HL-60 (cell line): ENCODE measurements at places on chromosomes 6 and 20.

DNA sequence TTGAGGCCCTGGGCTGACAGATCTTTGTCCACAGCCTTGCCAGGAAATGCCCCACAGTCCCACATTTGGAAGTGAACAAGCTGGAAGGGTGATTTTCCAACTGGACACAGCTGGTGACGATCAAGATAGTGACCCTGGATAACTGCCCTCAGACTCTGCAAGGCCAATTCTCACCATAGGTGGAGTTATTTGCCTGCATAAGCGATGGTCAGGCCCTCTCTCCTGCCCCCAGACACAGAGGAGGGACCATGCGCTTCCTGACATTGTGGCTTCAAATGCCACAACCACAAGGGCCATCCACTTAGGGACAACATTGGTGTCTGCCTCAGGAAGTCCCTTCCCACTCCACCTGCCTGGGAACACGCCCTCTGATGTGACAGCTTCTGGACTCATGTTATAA, 96.0 kb downstream of the JPH2 start:
- DNase-seq: no peak

GRCh38 chr6:140181876-140182275, 807.4 kb upstream of the CITED2 start:
- no peak for DNase-seq

- DNase-seq: no peak
Observed at GRCh38 chr20:32162351-32162750, 45.2 kb downstream of the PLAGL2 start.

DNA sequence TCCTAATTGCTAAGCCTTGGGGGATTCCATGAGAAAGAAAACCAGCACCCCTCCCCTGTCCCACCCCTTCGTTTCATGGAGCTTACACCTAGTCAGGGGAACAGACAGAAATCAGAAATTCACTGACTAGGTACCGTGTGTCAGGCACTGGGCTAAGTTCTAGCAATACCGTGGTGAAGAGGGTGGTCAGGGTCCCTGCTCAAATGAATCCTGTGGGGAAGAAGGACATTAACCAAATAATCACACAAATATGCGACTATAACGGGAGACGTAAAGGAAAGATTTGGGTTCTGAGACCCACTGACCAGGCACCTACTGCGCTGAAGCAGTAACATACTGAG, 65.1 kb upstream of the TOP1 start:
- DNase-seq: no peak

GRCh38 chr6:3557336-3557735, 100.5 kb upstream of the SLC22A23 start:
- no peak for DNase-seq

GRCh38 chr6:35141007-35141655, at the start of gene TCP11:
TCP11 (minus strand) TSS chr6:35141339; CDS start chr6:35140870, 469 bp downstream.
- no peak for DNase-seq

DNA sequence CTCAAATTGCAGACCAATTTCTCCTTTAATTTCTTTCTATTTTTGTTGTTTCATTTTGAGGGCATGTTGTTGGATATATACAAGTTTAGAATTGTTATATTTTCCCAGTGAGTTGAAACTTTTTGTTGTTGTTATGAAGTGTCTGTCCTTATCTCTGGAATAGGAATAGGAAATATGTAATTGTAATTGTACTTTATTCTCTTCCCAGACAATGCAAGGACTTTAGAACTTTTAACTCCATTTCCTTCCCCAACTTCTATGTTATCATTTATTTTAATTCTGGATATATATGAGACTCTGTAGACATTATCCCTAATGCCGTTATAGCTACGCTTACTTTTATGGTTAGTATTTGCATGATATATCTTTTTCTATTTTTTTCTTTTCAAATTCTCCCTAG, 12.4 kb downstream of the SERPINB1 start:
- no peak for DNase-seq

GRCh38 chr6:49826743-49827406, 39.5 kb downstream of the CRISP1 start:
- no peak for DNase-seq

GRCh38 chr6:29532320-29532951, 27.1 kb downstream of the UBD start:
- no peak for DNase-seq

DNA sequence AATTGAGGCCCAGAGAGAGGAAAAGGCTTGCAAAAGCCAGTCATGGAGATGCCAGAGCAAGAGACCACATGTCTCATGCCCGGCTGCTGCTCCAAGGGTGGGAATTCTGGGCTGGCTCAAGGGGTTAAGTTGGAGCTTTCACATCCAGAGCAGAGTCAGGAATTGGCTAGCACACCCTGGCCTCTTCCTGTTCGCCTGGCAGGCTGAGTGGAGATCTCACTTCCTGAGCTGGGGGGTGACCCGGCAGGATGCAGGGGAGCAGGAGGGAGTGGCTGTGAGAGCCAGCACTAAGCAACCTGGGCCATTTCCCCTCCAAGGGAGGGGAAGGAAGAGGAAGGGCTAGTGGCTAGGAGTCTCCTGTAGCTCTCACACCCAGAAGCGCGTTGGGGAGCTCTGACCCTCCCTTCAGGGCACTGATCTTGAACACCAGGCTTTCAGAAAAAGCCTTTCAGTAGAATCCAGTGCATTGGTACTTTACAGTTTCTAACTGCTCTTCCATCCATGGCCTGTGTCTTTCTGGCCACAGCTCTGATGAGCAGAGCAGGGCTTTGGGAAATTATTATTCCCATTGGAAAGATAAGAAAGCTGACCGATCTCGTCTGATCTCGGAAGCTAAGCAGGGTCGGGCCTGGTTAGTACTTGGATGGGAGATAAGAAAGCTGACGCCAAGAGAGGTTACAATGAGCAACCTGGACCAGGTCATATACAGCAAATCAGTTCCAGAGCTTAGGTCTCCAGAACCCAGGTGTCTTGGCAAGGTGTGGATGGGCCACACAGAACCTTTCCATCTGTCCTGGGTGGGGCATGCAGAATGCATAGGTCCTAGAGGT, 2.2 kb upstream of the CCM2L start:
- DNase-seq: no peak

GRCh38 chr6:29667158-29667557, 10.3 kb downstream of the MOG start:
- no peak for DNase-seq

DNA sequence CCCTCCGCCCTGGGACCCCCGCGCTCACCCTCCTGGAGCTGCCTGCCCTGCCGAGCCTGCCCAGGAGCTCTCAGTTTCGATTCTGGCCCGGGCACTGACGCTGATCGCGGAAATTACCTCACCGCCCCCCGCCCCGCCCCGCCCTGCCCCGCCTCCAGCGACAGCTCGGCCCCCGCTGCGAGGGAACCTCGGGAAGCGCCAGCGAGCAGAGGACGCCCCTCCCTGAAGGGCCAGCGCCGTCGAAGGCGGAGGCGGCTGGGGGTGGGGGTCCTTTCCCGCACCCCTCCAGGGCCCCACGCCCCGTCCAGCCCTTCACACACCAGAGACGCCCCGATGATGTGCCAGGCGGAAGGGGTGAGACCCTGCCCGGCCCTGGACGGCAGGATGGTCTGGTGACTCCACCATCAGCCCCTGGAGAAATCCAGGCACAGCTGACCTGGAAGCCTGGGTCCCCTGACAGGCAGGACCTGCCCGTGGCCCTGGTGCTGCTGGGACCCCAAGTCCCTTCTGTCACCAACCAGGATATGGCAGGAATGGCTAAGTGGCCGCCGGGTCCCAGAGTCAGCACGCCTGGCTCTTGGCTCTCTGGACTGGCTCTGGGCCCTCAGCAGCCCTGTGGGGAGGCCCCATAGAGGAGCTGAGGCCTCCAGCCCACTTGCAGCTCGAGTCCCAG, at the start of gene HELZ2:
HELZ2 (minus strand) TSS at position 84 of the 673 bp plus-strand sequence. CDS start 1,854 bp downstream, outside the sequence.
- peak; percentile 45 for DNase-seq

DNA sequence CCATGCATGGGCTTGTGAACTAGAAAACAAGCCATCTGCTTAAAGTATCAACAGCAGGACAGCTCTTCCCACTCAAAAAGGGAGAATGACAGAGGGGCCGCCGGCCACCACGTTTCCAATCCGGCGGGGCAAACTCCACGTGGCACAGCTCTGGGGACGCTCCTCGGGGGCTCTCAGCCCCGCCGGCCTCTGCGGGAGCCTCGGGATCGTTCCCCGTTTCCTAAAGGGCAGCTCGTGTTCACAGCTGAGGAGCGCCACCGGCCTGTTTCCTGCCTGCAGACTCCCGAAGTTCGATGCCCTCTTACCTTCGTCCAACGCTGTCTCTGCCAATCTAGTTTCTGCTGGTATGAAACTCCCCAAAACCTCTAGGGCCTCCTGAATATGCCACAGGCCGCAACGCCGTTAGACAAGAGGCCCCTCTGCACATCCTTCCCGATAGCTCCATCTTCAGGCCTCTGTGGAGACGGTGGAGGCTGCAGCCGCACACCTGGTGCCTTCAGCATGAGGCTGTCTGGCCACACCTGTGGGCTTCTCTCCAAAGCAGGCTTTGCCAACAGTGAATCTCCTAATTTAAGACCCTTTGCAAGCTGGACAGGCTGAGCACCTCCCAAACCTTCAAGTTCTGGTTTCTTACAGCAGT, 46.5 kb downstream of the KCNQ2 start:
- DNase-seq: no peak

GRCh38 chr6:12614456-12614855, 102.1 kb upstream of the PHACTR1 start:
- DNase-seq: no peak

GRCh38 chr6:160215232-160215631, 43.4 kb downstream of the SLC22A2 start:
- no peak for DNase-seq

- DNase-seq: no peak
Observed at GRCh38 chr6:121755485-121755884, 320.0 kb downstream of the GJA1 start.

DNA sequence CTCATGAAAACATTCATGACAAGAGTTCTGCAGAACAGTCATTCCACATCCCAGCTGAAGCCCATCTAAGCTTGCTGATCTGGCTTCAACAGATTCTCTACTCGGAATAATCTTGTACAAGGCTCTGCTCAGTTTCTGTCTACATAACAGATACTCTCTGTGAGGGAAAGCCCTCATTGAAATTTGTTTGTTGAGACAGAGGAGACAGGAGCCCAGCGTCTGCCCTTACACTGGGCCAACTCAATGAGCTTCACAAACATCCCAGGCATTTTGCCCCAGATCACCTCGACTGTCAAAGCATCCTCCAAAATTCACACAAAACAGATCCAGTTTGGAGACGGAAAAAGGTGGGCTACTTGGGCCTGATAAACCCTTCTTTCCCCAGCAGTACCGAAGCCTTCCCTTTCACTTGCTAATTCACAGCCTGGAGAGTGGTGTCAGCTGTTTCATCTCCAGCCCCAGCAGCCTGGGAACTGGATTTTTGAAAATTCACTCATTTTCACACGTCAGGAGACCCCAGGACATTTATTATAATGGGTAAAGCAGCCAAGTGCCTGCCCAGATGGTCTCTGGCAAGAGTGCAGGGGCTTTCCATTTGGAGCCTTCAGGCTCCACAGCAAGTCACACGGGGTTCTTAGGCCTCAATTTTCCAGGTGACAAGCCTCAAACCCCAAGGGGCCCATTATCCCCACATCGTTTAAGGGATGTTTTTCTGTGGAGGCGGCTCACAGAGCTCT, 7.3 kb downstream of the CCDC167 start:
- no peak for DNase-seq

DNA sequence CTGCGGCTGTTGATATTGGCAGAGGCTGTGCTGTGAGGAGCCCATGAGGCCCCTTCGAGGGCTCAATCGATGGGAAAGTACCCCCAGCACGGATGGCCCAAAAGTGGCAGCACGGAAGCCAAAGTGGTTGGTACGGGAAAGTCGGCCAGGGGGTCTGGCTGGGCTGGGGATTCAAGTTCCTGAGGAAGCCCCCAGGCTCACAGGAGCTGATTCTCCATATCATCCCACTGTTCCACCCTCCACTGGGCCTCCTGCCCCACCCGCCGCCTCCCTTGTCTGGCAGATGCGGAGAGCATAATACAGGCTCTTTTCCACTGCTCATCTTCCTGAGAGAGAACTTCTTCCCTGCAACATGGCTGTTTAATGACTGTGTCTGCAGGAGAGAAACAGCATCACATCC, 217.8 kb upstream of the CST7 start:
- DNase-seq: no peak

- no peak for DNase-seq
Observed at GRCh38 chr6:53594596-53594995, 49.7 kb upstream of the GCLC start.

DNA sequence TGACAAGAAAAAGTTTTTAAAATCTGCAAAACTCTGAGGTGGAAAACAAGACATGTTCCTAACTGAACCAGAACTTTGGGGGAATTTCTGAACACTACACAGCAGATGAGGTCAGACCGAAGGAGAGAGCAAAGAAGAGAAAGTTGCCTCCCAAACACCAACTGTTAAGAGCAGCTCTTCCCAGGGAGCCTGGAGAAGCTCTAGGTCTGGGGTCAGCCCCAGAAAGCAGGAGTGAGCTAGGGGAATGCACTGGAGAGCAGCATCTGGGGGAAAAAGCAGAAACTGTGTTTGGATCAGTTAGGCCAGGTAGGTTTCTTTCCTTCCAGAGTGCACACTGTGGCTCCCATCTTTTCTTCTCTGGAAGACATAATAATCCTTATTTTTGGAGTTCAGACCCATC, 41.3 kb downstream of the FKBP5 start:
- no peak for DNase-seq

GRCh38 chr6:34236131-34236442, 586 bp upstream of the HMGA1 start:
- peak; percentile 63 for DNase-seq

DNA sequence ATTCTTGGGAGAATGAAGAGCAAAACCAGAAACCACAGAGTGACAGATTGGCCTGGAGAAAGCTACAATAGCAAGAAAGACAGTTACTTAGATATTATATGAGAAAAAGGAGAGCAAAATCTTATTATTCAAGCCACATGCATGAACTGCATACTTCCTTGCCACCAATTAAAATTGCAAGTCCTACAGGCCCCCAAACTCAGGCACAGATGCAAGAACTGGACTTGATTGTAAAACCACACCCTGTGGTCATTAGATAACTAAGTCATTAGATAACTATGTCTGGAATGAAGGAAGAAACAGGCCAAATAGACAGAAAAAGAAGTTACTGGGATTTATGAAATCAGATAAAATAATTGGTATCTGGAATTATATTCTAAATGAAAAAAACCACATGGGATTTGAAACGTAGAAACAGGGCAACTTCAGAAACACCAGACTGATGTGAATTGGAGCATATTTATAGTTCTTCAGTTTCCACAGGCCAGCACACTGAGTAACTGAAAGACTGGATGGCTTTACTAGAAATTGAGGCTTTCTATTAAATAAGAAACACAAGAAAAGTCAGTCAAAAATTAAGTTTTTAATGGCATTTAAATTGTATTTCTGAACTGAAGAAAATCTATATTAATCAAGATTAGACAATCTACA, 49.4 kb upstream of the CARMIL1 start:
- no peak for DNase-seq
